Activated T-helper 2 cell treated with anti-CD3 and anti-CD28 coated beads, Interferon-gamma antibody, Interleukin-2, Interleukin-4, amounts not matched to agents 10 μg/mL and 5 μg/mL and 100 μg/mL, durations not matched to agents 14 hours and 24 hours and 36 hours (primary cell): ENCODE measurements at places on chromosomes 11 and 22. TPM values are rescaled to one million over a fixed set of nuclear protein-coding genes. Genes with fewer than 3 reads are reported as not detected.

DNA sequence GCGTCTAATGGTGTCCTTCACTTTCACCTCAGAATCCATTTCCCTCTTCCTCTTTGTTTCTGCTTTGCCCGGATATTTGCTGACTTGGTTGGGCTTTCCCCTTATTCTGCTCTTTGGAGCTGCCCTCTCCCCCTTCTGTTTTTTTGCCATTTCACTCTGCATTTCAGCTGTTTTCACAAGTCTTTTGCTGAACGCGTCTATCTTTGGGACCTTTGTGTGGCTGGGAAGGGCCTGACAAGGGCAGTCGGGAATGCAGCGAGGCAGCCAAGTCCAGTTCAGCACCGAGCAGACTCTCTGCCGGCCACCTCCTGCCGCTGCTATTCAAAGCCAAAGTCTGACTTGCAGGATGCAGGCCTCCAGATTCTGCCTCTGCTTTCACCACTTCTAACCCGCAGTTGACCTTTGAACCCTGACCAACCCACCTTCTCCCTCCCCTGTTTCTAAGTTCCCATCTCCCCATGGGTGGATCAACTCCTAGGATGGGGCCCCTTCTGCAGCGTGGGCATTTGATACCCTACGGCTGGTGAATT, 38.2 kb downstream of the FEZ1 start:
- no peak for DNase-seq

- peak; percentile 1 for DNase-seq
Observed at GRCh38 chr22:48783821-48784266, 1043.8 kb downstream of the BRD1 start.

GRCh38 chr11:7793233-7793632, 3.5 kb downstream of the OR5P2 start:
- DNase-seq = no peak

- no peak for DNase-seq
Observed at GRCh38 chr11:78905756-78906155, 331.1 kb upstream of the NARS2 start.

DNA sequence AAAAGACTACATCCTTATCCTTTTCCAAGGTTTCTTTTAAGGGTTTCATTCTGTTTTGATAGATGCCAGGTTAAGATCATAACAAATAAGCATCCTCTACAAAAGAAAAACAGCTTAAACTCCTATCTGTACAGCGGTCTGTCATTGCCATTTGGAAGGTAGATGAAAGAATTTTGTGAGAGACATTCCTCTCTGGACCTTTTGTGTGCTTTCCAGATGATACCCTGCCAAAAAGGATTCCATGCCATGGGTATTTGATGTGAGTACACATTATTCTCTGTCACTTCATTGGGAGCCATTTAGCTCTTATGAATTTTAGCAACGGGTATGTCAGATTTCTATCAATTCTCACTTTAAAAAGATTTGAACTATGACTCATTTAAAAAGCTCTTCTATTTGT, 153.7 kb downstream of the GRIA4 start:
- no peak for DNase-seq

- no peak for DNase-seq
Observed at GRCh38 chr11:75152090-75152489, 1.2 kb downstream of the SLCO2B1 start.

- no peak for DNase-seq
Observed at GRCh38 chr11:56910785-56911184, 77.9 kb upstream of the OR5AK2 start.

DNA sequence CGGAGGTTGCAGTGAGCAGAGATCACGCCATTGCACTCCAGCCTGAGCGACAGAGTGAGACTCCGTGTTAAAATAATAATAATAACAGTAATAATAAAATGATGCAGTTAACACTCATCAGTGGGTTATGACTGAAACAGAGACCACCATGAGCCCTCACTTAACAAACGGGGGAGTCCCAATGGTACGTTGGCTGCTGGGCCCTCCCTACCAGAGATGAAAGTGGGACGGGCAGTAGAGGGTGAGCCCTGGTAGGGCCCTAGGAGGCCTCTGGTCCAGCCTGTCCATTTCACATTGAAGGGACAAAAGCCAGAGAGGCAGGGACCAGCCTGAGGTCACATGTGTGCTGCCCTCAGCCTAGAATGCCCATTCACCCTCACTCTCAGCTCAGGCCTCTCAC, 13.7 kb upstream of the KIAA0930 start:
- DNase-seq = no peak

- no peak for DNase-seq
Observed at GRCh38 chr22:41360126-41360525, 21.6 kb upstream of the TEF start.

- DNase-seq = peak; percentile 73
Observed at GRCh38 chr22:50620593-50621355, 7.2 kb downstream of the ARSA start.

DNA sequence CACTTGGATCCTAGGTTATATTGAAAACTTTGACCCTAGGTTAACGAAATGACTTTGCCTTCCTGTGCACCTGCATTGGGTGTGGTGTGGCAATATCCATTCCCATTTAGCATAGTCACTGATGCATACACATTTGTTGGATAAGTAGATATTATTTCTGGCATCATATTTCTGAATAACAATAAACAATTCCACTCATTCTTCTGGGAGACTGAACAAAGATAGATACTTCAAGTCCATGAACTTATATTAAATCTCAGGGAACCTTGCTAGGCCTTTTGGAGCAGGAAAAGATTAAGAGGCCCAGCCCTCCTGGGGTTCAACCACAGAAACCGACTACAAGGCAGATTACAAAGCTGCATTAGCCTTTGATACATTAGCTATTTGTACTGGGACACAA, 118.9 kb downstream of the MSANTD4 start:
- no peak for DNase-seq

- no peak for DNase-seq
Observed at GRCh38 chr11:13073119-13073981, 64.2 kb downstream of the RASSF10 start.

DNA sequence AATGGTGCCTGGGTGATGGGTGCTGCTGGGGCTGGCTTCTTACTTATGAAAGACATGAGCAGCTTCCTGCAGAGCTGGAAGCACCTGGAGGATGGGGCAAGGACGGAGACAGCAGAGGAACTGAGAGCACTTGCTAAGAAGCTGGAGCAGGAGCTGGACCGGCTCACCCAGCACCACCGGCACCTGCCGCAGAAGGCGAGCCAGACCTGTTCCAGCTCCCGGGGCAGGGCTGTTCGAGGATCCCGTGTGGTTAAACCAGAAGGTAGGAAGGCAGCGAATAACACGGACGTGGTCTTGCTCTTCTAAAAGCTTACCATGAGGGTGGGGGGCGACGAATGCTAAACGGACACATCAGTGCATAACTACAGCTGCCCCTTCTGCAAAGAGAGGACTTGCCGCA, 9.3 kb downstream of the APOL5 start:
- no peak for DNase-seq

DNA sequence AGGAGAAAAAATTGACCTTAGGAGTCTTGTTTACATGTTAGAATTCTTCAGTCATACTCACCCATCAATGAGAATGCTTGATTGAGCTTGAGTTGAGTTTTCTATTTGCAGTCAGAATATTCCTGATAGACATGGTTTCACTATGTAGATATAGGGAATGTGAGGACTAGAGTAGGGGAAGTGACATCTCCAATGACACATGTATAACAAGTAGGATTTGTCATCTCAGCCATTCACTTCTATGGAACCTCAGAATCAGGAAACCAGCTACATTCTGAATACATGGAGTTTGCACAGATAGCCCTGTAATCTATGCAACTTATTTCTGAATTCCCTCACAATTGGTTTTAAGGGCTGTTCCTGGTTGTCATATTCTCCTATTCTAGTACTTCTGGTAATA, 20.1 kb upstream of the OR9Q1 start:
- DNase-seq = no peak

GRCh38 chr11:773425-773824, 3.9 kb downstream of the GATD1 start:
- DNase-seq = no peak

- DNase-seq = no peak
Observed at GRCh38 chr11:58923300-58923788, 15.9 kb upstream of the GLYATL1 start.

DNA sequence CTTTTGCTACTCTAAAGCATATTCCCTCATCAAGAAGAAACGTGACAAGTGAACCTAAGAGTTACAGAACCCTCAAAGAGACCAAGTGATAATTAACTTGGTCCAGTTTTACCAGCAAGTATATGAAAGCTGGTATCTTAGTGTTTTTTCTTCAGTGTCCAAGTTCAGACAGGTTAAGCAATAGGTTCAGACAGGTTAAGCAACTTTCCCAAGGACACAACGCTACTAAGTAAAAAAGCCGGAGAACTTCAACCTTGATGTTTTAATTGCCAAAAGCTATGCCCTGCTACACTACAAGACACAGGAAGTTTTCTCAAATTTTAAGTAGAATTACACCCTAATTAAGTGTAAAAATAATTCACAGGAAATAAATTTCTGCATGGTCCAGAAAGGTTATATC, 30.0 kb upstream of the ARHGAP32 start:
- no peak for DNase-seq

DNA sequence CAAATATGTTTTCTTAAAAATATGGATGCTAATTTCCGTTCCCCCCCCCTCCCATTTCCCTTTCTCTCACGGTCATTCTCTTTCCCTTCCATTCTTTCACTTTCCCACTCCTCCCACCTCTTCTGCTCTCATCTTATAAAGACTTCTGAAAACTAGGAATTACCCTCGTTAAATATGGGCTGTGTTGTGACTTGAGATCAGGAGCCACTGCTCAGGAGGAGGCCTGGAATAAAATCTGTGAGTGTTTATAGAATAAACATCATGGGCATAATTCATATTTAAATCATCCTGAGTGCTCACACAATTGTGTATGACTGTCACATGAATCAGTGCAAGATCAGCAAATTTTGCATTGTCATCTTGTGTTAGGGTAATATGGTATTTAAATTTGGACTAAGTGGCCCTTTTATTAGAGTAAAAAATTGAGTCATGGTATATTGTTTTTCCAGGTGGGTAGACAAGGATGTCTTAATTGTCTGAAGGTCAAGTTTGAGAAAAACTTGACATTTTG, 208.0 kb downstream of the DDX10 start:
- DNase-seq = no peak

DNA sequence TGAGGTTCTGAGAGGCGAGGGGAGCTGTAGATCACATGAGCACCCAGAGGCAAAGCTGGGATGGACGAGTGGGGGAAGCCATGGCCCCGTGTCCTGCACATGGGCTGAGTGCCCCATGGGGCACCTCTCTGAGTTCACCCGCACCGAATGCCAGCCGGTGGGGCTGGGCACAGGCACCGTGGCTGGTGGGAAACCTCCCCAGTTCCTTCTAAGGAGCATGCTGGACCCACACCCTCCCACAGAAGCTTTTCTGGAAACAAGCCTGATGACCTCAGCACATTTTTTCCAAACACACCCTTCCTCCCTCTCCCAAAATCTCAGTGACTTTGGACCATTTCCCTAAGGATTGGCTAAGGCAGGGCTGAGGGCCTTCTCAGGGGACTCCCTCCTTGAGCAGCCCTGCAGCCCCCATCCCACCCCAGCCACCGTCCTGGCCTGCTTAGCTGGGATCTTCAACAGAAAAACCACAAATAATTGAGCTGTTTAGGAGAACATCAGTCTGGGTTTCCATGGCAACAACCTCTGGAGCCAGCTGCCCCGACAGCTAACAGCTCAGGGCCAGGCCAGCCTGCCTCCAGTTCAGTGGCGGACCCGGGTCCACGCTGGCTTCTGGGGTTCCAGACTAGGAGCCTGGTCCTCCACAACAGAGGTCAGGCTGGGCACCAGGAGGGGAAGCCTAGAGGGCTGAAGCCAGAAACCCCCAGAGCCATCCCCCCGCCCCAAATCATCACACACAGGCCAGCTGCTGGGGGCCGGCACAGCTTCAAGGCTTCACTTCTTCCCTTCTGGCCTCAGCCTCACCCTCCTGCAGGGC, 18.1 kb upstream of the LINC01488 start:
- no peak for DNase-seq

DNA sequence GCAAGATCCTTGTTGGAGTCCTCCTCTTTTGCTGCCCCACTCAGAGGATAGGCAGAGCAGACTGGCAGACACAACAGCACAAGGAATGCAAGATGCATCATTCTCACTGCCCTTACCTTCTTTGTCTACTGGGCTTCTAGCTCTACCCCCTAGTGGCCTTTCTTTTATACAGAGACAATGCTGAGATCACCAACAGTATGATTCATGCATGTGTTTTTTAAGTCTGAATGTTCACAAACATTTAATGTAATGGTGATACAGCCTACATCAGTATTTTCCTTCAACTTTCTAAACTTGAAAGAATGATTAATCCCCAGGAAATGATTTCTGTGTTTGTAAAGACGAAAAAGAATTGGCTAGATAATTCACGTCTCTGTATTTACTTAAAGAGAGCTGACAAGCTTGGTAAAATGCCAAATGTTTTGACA, at the start of gene MMP10:
TSS of gene MMP10 (minus strand) at position 138 of the 428 bp plus-strand sequence. CDS start at position 101, 37 bp downstream.
- DNase-seq = no peak

GRCh38 chr11:30481330-30481729, 104.8 kb downstream of the MPPED2 start:
- no peak for DNase-seq

GRCh38 chr22:20750461-20751184, 23.3 kb upstream of the SERPIND1 start:
- no peak for DNase-seq

- DNase-seq = no peak
Observed at GRCh38 chr22:17135153-17135760, 14.1 kb upstream of the TMEM121B start.

- no peak for DNase-seq
Observed at GRCh38 chr11:104529213-104529612, 365.3 kb upstream of the PDGFD start.

GRCh38 chr11:17132654-17133053, 55.2 kb upstream of the RPS13 start:
- DNase-seq = no peak

- DNase-seq = no peak
Observed at GRCh38 chr22:44031158-44031952, 7.3 kb downstream of the PARVB start.

DNA sequence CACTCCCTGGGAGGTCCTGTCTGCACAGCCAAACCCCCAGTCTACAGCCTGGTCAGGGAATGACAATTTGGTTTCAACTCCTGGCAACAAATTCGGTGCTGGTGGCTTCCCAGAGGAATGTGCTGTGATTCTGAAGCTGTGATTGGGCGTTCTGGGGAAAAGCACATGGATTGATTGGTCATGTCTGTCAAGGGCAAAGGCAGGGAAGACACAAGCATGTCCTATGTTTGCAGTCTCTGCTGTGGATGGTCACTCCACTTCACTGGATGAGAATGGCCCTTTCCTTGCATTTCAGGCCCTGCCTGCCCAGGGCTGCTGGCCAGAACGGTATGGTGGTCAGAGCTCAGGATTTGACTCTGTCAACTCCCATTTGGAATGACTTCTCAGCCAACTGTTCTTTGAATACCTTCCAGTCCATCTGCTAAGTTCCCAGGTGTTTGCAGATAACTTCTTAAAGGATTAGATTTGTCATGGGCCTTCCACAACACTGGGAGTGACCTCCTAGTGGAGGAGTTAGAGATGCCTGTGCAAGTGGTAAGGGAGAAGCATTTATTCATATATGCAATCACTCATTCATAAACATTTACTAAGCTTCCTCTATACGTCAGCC, 42.7 kb downstream of the SGSM1 start:
- no peak for DNase-seq

Gene C11orf86
- not detected in 2 replicates for total RNA-seq

Gene NAV2
- total RNA-seq = 0.02 and 0.39 TPM in 2 replicates

Gene ME3
- total RNA-seq = 3.5 and 4.1 TPM in 2 replicates

Gene RAB3IL1
- total RNA-seq = 0.09 TPM in 1 of 2 replicates, not detected in the other

Gene DAGLA
- total RNA-seq = 0.07 TPM in 2 replicates

Gene KCNJ1
- total RNA-seq = not detected in 2 replicates

Gene ADM
- total RNA-seq = 2.3 and 3.5 TPM in 2 replicates

Gene CHORDC1
- 100 and 109 TPM in 2 replicates for total RNA-seq

Gene CLDN5
- 1.2 and 1.5 TPM in 2 replicates for total RNA-seq

Gene CTSW
- 10.0 and 10.3 TPM in 2 replicates for total RNA-seq
